Neural cell (in vitro differentiated cells): ENCODE measurements at places on chromosomes 11 and 22. TPM values are rescaled to one million over a fixed set of nuclear protein-coding genes. Genes with fewer than 3 reads are reported as not detected.

The KCTD14 gene
- polyA plus RNA-seq: 0.32 and 2.0 TPM in 2 replicates

The SLC22A8 gene
- polyA plus RNA-seq: not detected in 2 replicates

The UBTFL1 gene
- not detected in 2 replicates for polyA plus RNA-seq

The TMPRSS6 gene
- polyA plus RNA-seq: not detected in 2 replicates

The PDE2A gene
- polyA plus RNA-seq: 11.6 and 18.6 TPM in 2 replicates

The CTSW gene
- polyA plus RNA-seq: not detected in 2 replicates

The MOGAT2 gene
- not detected in 2 replicates for polyA plus RNA-seq

The FREY1 gene
- not detected in 2 replicates for polyA plus RNA-seq

The NEU3 gene
- 16.3 and 16.9 TPM in 2 replicates for polyA plus RNA-seq

The OPCML gene
- 10.0 and 11.6 TPM in 2 replicates for polyA plus RNA-seq

The OR52H1 gene
- polyA plus RNA-seq: not detected in 2 replicates

The SIK2 gene
- 9.0 and 10.3 TPM in 2 replicates for polyA plus RNA-seq

The CD3E gene
- not detected in 2 replicates for polyA plus RNA-seq

The PTPRCAP gene
- polyA plus RNA-seq: 1.7 and 3.4 TPM in 2 replicates

The OR51B4 gene
- polyA plus RNA-seq: not detected in 2 replicates

The KRTAP5-10 gene
- polyA plus RNA-seq: 0.62 TPM in 1 of 2 replicates, not detected in the other

The RRAS2 gene
- 47.3 and 49.4 TPM in 2 replicates for polyA plus RNA-seq

The SPTBN2 gene
- 159 and 219 TPM in 2 replicates for polyA plus RNA-seq

The MTCH2 gene
- 123 and 159 TPM in 2 replicates for polyA plus RNA-seq

The MIF gene
- 369 and 421 TPM in 2 replicates for polyA plus RNA-seq

The MB gene
- 0.51 TPM in 1 of 2 replicates, not detected in the other for polyA plus RNA-seq

The SEPTIN3 gene
- 167 and 177 TPM in 2 replicates for polyA plus RNA-seq

The MRGPRX3 gene
- not detected in 2 replicates for polyA plus RNA-seq

The C11orf91 gene
- polyA plus RNA-seq: not detected in 2 replicates

The FLRT1 gene
- 2.6 and 3.5 TPM in 2 replicates for polyA plus RNA-seq

The KDELR3 gene
- not detected in 2 replicates for polyA plus RNA-seq

The ZP1 gene
- 0.62 and 1.5 TPM in 2 replicates for polyA plus RNA-seq

The HEPACAM gene
- polyA plus RNA-seq: not detected in 2 replicates

The UBQLN3 gene
- not detected in 2 replicates for polyA plus RNA-seq

The C11orf16 gene
- not detected in 2 replicates for polyA plus RNA-seq

The RTN4R gene
- 12.1 and 13.6 TPM in 2 replicates for polyA plus RNA-seq

The IGF2 gene
- polyA plus RNA-seq: not detected in 2 replicates

The CCDC34 gene
- 8.3 and 13.3 TPM in 2 replicates for polyA plus RNA-seq

The APIP gene
- polyA plus RNA-seq: 45.9 and 52.3 TPM in 2 replicates

The KREMEN1 gene
- 2.8 and 3.3 TPM in 2 replicates for polyA plus RNA-seq

The GRAP2 gene
- 0.30 TPM in 1 of 2 replicates, not detected in the other for polyA plus RNA-seq

The JHY gene
- 0.37 and 1.0 TPM in 2 replicates for polyA plus RNA-seq

The H19 gene
- polyA plus RNA-seq: not detected in 2 replicates

The FOLR3 gene
- not detected in 2 replicates for polyA plus RNA-seq

The CCDC87 gene
- 0.48 TPM in 1 of 2 replicates, not detected in the other for polyA plus RNA-seq

The OTOG gene
- 0.08 TPM in 1 of 2 replicates, not detected in the other for polyA plus RNA-seq

The CDPF1 gene
- polyA plus RNA-seq: 32.7 and 39.3 TPM in 2 replicates

The PRR5L gene
- 0.22 TPM in 1 of 2 replicates, not detected in the other for polyA plus RNA-seq

The ACP2 gene
- polyA plus RNA-seq: 47.2 and 48.1 TPM in 2 replicates

The BIRC3 gene
- polyA plus RNA-seq: not detected in 2 replicates

The RIBC2 gene
- polyA plus RNA-seq: not detected in 2 replicates

The VPREB1 gene
- polyA plus RNA-seq: not detected in 2 replicates

The ZBED5 gene
- 159 and 178 TPM in 2 replicates for polyA plus RNA-seq

The PHLDB1 gene
- 114 and 149 TPM in 2 replicates for polyA plus RNA-seq

The NFAM1 gene
- polyA plus RNA-seq: 0.05 TPM in 1 of 2 replicates, not detected in the other

The KRTAP5-3 gene
- polyA plus RNA-seq: not detected in 2 replicates

The RAB38 gene
- polyA plus RNA-seq: 0.40 TPM in 1 of 2 replicates, not detected in the other

The ELF5 gene
- not detected in 2 replicates for polyA plus RNA-seq

The GPR83 gene
- 0.37 and 0.74 TPM in 2 replicates for polyA plus RNA-seq
